ENCODE measurements at places on chromosomes 3 and 15. TPM values are rescaled to one million over a fixed set of nuclear protein-coding genes. Genes with fewer than 3 reads are reported as not detected.

The UBE2E1 gene
- 3.2 TPM for total RNA-seq

- peak; percentile 15 for DNase-seq
These were observed 56.9 kb upstream of the VGLL3 start for GRCh38 chr3:87047852-87048251.

GRCh38 chr3:107910713-107911259 lies 180.0 kb downstream of the CD47 start:
- DNase-seq: peak; percentile 14

The C3orf38 gene
- 28.0 TPM for total RNA-seq

DNA sequence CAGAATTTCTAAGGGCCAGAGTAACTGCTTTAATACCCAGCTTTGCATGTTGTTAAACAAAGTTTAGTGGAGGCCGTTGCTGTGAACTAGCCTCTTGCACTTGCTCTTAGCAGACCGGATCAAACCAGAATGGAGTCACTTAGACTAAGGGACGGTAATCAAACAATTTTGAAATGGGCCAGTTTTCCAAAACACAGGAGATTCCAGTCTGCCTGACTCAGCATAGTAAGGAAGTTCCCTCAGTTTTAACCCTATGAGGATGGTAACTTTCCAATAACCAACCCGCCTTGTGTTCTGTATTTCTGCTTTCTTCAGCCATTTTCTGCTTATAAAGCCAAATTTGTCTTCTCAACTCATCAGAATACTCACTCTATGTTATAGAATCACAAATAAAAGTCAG lies 77.2 kb upstream of the WDR72 start:
- peak; percentile 38 for DNase-seq

The STRIT1 gene
- total RNA-seq: not detected

GRCh38 chr3:18027161-18027939 lies 284.9 kb upstream of the TBC1D5 start:
- no peak for DNase-seq

DNA sequence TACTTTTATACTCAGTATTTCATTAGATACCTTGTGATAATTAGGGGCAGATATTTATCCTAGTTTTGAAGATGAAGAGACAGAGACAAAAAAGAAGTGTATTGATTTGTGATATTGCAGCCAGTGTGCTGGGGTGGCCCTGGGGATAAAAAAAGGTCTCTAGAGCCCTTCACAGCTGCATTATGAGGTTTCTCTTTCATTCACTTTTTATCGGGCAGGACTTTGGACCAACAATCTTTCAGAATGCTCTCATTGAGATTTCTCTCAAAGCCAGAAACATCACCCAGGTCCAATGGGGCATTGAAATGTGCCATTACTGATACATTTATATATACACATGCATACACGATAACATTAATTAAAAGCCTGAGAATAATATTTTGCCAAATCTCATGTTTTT lies 20.5 kb upstream of the SELENOT start:
- DNase-seq: no peak

The LRRIQ4 gene
- total RNA-seq: not detected

DNA sequence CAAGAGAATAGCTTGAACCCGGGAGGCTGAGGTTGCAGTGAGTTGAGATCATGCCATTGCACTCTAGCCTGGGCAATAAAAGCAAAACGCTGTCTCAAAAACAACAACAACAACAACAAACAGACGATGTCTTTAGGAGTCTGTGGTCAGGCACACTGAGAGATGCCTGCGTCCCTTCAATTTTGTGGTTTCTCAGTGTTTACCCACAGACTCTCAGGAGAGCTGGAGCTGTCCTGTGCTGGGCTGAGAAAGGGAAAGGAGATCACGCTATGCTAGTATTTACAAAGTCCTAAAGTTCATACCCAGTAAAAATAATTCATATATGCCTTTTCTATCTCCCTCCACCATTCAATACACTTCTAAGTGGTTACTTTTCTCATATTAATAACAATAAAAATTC lies 6.3 kb downstream of the LAMP3 start:
- no peak for DNase-seq

- no peak for DNase-seq
These were observed 136.8 kb upstream of the ACP3 start for GRCh38 chr3:132180337-132180791.

The NRG4 gene
- not detected for total RNA-seq

The GABRR3 gene
- not detected for total RNA-seq

The CNTN3 gene
- 6.1 TPM for total RNA-seq

DNA sequence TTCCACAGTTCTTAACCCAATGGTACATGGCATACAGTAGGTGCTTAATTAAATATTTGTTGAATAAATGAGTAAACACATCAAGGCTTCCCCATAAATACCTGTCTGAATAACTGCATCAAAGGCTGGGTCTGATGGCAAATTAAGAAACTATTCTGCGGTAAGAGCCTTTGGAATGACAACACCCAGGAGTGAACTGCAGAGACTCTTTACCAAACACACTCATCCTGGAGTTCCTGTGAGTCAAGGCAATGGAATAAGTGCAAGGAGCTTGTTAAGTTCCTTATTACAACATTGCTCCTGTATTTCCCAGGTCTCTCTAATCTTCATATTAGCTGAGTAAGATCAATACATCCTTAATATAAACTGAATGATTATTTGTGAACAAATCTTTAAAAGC lies 119.9 kb upstream of the STT3B start:
- no peak for DNase-seq

DNA sequence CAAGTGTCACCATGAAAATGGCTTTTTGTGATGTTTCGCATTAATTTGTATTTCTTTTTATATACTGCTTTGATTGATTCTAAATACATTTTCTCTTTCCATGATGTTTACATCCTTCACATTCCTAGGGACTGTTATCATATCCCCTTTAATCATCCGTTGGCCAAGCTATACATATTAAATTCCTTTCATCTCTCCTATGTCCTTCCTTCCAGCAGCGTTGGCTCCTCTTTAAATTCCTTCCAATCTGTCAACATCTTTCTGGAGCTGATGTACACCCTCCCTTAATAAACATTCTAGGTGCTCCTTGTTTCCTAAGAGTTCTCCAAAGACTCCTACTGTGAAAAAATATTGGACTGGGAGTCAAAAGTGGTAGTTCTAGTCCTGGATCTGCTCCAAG lies 87.8 kb downstream of the IGF2BP2 start:
- DNase-seq: no peak

- DNase-seq: no peak
These were observed 52.1 kb upstream of the TAMM41 start for GRCh38 chr3:11898611-11899325.

The TNFSF10 gene
- 33.8 TPM for total RNA-seq

- DNase-seq: no peak
These were observed 11.2 kb upstream of the SEMA5B start for GRCh38 chr3:123038751-123039150.

All from stomach (tissue), 19 donors.